Stimulated activated CD8-positive, alpha-beta memory T cell treated with anti-CD3 and anti-CD28 coated beads, Interleukin-12 subunit alpha, Interleukin-12 subunit beta, amount 100 ng/mL, for 4 hours (primary cell): ENCODE measurements at places on chromosomes 7 and 10.

GRCh38 chr10:12899546-12899945 is 102.0 kb downstream of the CCDC3 start:
- DNase-seq: no peak

DNA sequence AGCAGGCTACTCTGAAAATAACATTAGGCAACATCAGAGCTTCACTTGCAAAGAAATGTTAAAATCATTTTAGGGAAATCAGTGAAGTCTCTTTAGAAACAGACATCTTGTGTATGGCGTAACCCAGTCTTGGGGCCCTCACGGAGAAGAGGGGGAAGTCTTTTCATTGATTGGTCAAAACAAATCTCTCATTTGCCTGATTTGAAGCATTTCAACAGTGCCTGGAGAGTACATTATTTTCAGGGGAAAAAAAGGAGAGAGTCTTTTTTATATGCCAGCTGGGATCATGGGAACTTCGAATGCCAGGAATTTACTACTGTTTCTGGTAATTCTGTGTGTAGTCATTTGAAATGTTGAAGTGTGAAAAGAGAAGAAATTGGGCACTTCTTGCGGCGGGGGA is 471.4 kb downstream of the PLXDC2 start:
- no peak for DNase-seq

- DNase-seq: no peak
Measured at GRCh38 chr10:45249978-45250693, 65.3 kb downstream of the OR13A1 start.

GRCh38 chr7:44149571-44150465 is 8.7 kb upstream of the MYL7 start:
- no peak for DNase-seq

DNA sequence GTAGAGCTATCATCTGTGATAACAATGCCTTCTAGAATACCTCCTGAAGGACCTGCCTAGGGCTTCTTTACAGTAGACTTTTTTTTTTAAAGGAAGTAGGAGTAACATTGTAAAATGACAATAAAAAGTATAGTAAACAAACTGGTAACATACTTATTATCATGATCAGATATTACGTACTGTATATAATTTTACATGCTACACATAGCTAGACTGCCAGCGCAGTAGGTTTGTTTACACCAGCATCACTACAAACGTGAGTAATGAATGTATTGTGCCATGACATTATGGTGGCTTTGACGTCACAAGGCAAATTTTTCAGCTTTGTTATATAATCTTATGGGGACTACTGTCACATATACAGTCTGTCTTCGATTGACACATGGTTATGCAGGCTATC is 15.4 kb upstream of the ZRANB1 start:
- DNase-seq: no peak
